IMR-90 (cell line): ENCODE measurements at places on chromosomes 7 and 10. TPM values are rescaled to one million over a fixed set of nuclear protein-coding genes. Genes with fewer than 3 reads are reported as not detected.

STX1A gene
- total RNA-seq, result 9.3 and 10.0 TPM in 2 replicates

ZNF804B gene
- not detected in 2 replicates for total RNA-seq

GRCh38 chr7:27172315-27172774 lies 1.8 kb downstream of the HOXA10 start:
- no peak for DNase-seq
- H3K27ac ChIP-seq, result no peak overlapping the region
- no peaks in the 10 kb centered on the region for H3K36me3 ChIP-seq
- no peaks in the 10 kb centered on the region for H3K4me1 ChIP-seq
- no peak overlapping the region for H3K4me3 ChIP-seq

DNA sequence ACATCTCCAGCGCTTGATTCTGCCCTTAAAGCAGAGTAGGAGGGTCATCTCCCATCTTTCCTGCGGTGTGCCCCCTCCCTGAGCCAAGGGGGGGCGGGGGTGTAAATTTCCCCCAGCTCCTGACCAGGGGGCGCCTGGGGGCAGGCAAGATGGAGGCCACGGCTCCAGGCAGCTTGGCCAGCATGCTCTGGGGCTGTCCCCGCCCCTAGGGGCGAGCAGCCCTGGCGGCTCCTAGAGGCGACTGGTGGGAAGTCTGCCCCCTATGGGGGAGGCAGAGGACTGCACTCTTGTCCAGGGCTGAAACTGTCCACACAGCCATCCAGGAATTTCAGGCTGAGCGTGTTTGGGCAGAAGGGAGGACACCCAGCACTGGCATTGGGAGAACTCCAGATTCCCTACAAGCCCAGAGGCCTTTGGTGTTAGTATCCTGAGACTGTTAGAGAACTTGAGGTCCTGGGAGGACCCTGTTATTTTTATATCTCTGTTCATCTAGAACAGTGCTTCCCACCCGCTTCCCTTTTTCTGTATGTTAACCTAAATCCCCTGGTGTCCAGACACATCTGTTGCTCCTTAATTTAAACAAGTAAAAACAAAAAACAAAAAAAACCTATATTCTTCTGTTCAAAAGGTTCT lies 4.6 kb downstream of the STRA8 start:
- H3K4me3 ChIP-seq, result no peak overlapping the region
- H3K27me3 ChIP-seq, result peaks cover 30% of the 10 kb centered on the region
- H3K4me1 ChIP-seq, result no peaks in the 10 kb centered on the region
- H3K36me3 ChIP-seq, result no peaks in the 10 kb centered on the region

GRCh38 chr7:19210893-19211413 lies 65.7 kb upstream of the FERD3L start:
- H3K27ac ChIP-seq, result no peak overlapping the region
- H3K4me3 ChIP-seq, result no peak overlapping the region
- H3K36me3 ChIP-seq, result no peaks in the 10 kb centered on the region
- no peaks in the 10 kb centered on the region for H3K27me3 ChIP-seq
- no peak for DNase-seq

- no peak overlapping the region for H3K4me3 ChIP-seq
- no peak overlapping the region for H3K27ac ChIP-seq
- DNase-seq, result no peak
- H3K4me1 ChIP-seq, result peaks cover 1% of the 10 kb centered on the region; the same call in 1 of the 2 replicates
- H3K27me3 ChIP-seq, result no peaks in the 10 kb centered on the region
- peaks cover 19% of the 10 kb centered on the region for H3K36me3 ChIP-seq
These were observed 43.3 kb upstream of the BTBD16 start for GRCh38 chr10:122227754-122228153.

DNA sequence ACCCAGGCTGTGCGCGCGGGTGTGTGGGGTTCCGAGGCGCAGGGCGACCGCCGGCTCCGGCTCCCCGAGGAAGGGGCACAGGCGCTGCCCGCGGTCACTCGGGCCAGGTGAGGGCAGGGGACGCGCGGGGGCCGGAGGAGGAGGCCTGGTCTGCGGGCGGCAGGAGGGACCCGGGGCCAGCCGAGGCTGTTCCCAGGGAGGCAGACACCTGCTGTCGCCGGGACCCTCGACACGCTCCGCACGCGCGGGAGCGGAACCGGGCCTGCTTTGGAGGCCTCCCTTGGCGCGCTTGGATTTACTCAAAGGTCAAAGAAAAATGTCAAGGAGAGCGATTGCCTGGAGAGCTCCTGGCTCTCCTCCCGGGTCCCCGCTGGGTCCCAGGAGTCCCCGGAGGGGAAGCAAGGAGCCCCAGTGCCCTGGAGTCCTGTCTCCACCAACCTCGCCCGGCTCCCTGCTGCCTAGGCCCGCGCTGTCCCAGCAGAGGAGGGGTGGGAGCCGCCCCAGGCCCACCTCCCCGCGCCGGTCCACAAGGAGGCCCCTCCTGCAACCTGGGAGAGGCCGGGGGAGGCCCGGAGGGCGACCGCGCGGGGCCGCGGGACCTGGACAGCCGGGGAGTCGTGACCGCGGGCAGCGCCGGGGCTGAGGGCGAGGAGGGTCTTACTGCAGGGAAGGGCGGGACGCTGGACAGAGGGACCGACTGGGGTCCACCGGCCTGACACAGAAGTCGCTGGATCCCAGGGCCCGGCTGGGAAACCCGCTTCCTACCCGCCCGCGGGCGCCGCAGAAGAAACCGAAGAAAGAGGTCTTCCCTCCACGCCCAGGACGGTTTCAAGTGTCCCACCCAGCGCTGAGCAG lies 348.9 kb downstream of the DNAJB6 start:
- peaks cover 28% of the 10 kb centered on the region for H3K27me3 ChIP-seq
- DNase-seq, result no peak
- no peak overlapping the region for H3K27ac ChIP-seq
- no peak overlapping the region for H3K4me3 ChIP-seq
- H3K36me3 ChIP-seq, result no peaks in the 10 kb centered on the region

- H3K36me3 ChIP-seq, result no peaks in the 10 kb centered on the region
- DNase-seq, result no peak
- no peak overlapping the region for H3K27ac ChIP-seq
These were observed 468.6 kb downstream of the XPNPEP1 start for GRCh38 chr10:109454691-109455090.

DNA sequence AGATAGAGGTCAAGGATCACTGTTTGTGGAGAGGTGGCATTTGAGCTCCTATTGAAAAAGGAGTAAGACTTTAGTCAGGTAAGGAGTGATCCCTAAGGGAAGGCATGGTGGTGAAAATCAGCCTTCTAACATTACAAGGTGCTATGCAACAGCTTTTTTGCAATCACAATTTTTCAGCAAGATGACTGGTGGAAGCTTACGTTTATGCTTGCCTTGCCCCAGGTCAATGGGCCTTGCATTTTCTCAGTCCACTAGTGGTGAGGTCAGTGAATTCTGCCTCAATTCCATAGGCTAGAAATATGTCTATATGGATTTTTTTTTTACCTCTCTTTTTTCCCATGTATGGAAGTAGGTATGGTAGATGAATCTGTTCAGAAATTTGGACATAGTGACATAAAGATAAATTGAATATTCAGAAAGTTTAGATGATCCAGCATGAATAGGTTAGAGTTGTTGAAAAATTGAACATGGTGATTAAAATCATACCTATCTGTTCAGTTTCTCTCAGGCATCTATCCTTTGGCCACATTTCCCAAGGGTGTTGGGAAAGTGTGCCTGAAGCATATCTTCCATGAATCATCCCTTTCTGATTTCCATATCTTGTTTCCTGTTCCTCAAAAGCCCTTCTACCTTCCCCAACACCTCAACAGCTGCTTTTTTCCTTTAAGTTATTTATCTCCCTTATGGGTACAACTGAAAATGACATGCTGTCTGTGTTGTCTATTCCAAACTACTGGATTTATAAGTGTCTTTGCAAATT lies 71.9 kb upstream of the PTPRZ1 start:
- H3K27ac ChIP-seq, result no peak overlapping the region
- H3K36me3 ChIP-seq, result no peaks in the 10 kb centered on the region
- DNase-seq, result no peak
- H3K4me1 ChIP-seq, result no peaks in the 10 kb centered on the region
- H3K27me3 ChIP-seq, result no peaks in the 10 kb centered on the region

GRCh38 chr7:23346316-23346715 lies 47.2 kb downstream of the MALSU1 start:
- no peak for DNase-seq
- no peaks in the 10 kb centered on the region for H3K27me3 ChIP-seq
- H3K4me1 ChIP-seq, result peaks cover 33% of the 10 kb centered on the region
- no peak overlapping the region for H3K4me3 ChIP-seq
- no peak overlapping the region for H3K27ac ChIP-seq
- H3K36me3 ChIP-seq, result peaks cover 16% of the 10 kb centered on the region

DNA sequence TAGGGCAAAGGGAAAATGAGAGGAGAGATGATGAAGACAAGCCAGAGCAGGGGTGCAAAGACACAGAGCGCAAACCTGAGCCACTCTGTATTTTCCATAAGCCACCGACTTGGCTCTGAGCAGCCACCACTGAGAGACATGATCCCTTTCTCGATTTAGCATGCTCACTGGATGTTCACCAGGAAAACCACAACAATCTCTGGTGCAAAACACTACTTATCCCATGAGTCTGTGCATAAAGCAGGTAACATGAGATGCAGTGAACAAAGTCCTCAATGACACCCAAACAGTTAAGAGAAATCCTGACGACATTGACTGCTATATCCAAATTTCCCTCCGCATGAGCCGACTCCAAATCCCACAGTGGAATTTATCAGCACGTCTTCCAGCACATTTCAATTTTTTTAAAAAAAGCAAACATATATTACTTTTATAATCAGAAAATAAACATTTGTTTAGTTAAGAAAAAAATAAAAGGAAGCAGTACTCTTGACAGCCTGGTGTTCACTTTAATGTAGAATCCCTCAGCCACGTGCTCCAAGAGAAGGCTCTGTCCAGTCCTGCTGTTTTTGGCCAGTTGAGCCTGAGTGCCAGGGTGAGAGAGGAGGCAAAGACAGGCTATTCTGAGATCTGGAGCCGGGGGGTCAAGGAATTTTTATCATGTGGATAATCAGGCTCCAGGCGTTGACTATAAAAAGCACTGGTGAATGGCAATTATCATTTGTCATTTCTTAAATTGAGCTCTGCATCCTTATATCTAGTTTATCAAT lies 238.4 kb downstream of the KCNMA1 start:
- H3K27ac ChIP-seq, result no peak overlapping the region
- no peak overlapping the region for H3K4me3 ChIP-seq
- DNase-seq, result no peak

- no peaks in the 10 kb centered on the region for H3K4me1 ChIP-seq
- DNase-seq, result no peak
- H3K27ac ChIP-seq, result no peak overlapping the region
- no peak overlapping the region for H3K4me3 ChIP-seq
- H3K27me3 ChIP-seq, result no peaks in the 10 kb centered on the region
These were observed 38.6 kb downstream of the ZNF800 start for GRCh38 chr7:127353897-127354296.

DNA sequence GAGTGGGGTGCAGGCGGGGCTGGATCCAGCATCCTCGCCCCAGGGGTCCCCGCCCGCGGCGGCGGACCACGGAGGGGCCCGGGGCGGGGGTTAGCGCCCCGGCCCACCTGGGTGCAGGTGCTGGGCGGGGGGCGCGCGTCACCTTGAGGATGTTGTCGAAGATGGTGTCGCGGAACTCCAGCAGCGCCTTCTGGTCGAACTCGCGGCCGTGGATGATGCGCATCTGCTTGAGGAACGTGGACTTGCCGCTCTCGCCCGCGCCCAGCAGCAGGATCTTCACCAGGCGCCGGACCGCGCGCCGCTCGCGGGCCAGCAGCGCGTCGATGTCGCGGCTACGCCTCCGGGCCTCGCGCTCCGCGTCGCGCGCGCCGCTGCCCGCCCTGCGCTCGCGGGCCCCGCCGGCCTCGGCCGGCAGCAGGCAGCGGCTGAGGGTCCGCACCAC lies 376 bp downstream of the GNA12 start:
- H3K36me3 ChIP-seq, result peaks cover 11% of the 10 kb centered on the region; the same call in 1 of the 2 replicates
- peaks cover 14% of the 10 kb centered on the region for H3K4me1 ChIP-seq
- peak overlapping the region; percentile 86 for H3K27ac ChIP-seq

GRCh38 chr10:127142856-127143255 lies 53.5 kb downstream of the INSYN2A start:
- H3K36me3 ChIP-seq, result peaks cover 8% of the 10 kb centered on the region
- no peaks in the 10 kb centered on the region for H3K27me3 ChIP-seq
- H3K4me1 ChIP-seq, result peaks cover 7% of the 10 kb centered on the region
- DNase-seq, result no peak
- no peak overlapping the region for H3K27ac ChIP-seq
- no peak overlapping the region for H3K4me3 ChIP-seq

DNA sequence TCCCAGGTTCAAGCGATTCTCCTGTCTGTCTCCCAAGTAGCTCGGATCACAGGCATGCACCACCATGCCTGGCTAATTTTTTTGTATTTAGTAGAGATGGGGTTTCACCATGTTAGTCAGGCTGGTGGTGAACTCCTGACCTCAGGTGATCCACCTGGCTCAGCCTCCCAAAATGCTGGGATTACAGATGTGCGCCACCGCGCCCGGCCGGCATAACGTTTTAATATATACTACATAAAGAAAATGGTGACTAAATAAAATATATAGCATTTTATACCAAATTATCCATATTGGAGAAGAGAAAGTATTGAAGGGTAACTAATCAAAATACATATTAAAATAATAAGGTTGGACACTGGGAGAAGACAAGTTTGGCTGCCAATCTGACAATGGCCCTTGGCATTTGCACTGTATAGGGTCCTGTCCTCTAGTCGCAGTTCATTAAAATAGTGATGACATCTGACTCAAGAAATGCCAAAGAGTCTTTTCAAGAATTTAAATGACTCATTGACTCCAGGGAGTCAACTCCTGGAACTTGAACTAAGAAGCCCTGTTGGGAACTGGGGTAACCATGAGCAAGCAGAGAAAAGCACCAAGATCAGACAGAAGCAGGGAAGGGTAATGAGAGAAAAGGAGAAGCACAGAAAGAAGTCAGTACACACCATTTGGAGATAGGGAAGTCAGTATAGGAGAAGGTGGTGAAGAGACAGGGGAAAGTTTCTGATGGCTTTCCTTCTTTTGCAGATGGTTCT lies 91.1 kb downstream of the CH25H start:
- H3K36me3 ChIP-seq, result no peaks in the 10 kb centered on the region
- H3K27me3 ChIP-seq, result no peaks in the 10 kb centered on the region
- no peak overlapping the region for H3K27ac ChIP-seq
- H3K4me1 ChIP-seq, result peaks cover 7% of the 10 kb centered on the region

- H3K27ac ChIP-seq, result no peak overlapping the region
- H3K36me3 ChIP-seq, result peaks cover 6% of the 10 kb centered on the region; the same call in 1 of the 2 replicates
- no peak for DNase-seq
- no peaks in the 10 kb centered on the region for H3K4me1 ChIP-seq
These were observed 46.5 kb upstream of the TNRC18 start for GRCh38 chr7:5470167-5470532.

- H3K4me1 ChIP-seq, result no peaks in the 10 kb centered on the region
- H3K4me3 ChIP-seq, result no peak overlapping the region
- no peak for DNase-seq
- H3K27ac ChIP-seq, result no peak overlapping the region
These were observed 549.1 kb upstream of the DPP6 start for GRCh38 chr7:153503093-153503492.

DNA sequence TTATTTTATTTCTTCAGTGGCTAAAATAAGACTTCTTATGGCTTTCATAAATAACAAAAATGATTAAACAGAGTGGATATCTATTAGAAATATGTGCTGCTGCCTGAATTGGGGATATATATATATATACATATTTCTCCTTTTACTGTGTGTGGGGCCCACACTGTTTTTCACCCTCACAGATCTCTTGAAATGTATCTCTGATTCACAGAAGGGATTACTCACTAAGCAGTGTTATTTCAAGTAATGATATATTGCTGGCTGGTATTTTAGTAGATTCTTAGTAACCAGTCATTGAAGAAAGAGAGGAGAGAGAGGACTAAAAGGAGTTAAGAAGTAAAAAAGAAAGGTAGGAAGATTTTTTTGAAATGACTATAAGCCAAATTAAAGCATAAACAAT lies 308.6 kb upstream of the NRP1 start:
- H3K27ac ChIP-seq, result no peak overlapping the region
- no peak overlapping the region for H3K4me3 ChIP-seq
- peaks cover 14% of the 10 kb centered on the region for H3K27me3 ChIP-seq
- no peaks in the 10 kb centered on the region for H3K4me1 ChIP-seq
- peak; percentile 87 for DNase-seq
